ENCODE measurements at places on chromosomes 4 and X.
A peak's percentile ranks its signal among the peaks of the same experiment; 100 is the strongest.

DNA sequence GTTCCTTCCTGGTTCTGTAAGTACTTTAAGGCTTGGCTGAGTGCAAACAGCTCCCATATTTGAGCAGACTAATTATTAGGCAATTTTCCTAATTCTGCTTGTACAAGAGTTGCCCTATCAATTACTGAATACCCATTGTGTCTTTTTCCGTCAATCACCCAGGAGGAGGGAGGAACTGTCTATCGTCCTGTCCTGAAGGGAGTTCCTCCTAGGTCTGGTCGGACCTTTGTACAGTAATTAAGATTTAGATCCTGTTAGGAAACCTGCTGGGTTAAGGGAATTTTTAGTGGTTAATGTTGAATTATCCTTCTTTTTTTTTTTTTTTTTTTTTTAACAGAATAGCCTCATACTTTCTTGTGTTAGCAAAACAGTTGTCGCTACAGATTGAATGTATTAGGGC, 130.1 kb downstream of the KDM6A start:
- ATAC-seq: no peak

- no peak for ATAC-seq
Measured at GRCh38 chr4:103244251-103244650, 46.1 kb upstream of the CENPE start.

DNA sequence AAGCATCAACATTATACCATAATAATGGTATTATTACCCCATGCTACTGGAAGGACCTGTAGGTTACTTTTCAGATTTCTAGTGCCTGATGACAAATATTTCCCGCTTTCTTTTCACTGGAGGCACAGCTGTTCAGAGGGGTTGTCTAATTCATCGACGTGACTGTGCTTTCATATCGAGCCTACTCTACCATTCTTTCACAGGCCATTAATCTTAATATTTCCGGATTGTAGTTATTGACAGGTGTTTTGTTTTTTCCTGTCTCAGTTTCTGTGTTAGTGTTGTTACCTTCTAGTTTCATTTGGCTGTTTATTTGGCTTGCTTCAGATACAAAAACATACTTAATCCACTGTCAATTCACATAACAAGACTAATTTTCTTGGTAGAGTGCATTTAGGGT, 330.9 kb downstream of the SPOCK3 start:
- ATAC-seq: no peak

- ATAC-seq: no peak
Measured at GRCh38 chr4:5199912-5200311, 148.6 kb downstream of the STK32B start.

GRCh38 chrX:121064579-121064978, 17.2 kb downstream of the GLUD2 start:
- no peak for ATAC-seq

GRCh38 chr4:150875367-150875766, 139.7 kb downstream of the LRBA start:
- ATAC-seq: no peak

GRCh38 chrX:101429934-101430333, 21.9 kb downstream of the HNRNPH2 start:
- ATAC-seq: peak; percentile 81

- ATAC-seq: peak; percentile 63
Measured at GRCh38 chr4:102625232-102625930, 124.2 kb downstream of the NFKB1 start.

DNA sequence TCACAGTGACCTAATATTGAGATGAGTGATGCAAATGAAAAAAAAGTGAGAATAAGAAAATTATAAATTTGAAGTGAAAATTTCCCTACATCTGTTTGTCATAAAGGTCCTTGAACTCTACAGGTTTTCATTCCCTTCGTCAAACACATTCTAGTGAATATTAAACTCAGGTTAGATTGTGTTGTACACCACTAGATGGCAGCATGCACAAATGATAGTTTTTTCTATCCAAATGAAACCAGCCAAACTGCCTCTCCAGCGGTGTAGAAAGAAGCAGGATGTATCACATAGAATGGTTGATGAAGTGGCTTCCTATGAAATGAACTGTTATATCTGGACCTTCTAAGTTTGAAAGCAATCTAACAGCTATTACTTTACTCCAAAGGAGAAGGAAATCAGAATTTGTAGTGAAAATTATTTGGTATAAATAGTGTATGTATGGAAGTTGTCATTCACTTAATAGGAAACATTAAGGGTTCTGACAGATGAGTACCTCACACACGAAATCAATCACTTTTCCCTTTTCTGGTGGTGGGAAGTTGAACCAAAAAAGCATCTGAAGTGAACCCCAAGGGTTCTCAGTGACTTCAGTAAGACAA, 382.7 kb downstream of the UNC5C start:
- ATAC-seq: peak; percentile 41

- ATAC-seq: no peak
Measured at GRCh38 chrX:13520936-13521335, 48.5 kb upstream of the EGFL6 start.

DNA sequence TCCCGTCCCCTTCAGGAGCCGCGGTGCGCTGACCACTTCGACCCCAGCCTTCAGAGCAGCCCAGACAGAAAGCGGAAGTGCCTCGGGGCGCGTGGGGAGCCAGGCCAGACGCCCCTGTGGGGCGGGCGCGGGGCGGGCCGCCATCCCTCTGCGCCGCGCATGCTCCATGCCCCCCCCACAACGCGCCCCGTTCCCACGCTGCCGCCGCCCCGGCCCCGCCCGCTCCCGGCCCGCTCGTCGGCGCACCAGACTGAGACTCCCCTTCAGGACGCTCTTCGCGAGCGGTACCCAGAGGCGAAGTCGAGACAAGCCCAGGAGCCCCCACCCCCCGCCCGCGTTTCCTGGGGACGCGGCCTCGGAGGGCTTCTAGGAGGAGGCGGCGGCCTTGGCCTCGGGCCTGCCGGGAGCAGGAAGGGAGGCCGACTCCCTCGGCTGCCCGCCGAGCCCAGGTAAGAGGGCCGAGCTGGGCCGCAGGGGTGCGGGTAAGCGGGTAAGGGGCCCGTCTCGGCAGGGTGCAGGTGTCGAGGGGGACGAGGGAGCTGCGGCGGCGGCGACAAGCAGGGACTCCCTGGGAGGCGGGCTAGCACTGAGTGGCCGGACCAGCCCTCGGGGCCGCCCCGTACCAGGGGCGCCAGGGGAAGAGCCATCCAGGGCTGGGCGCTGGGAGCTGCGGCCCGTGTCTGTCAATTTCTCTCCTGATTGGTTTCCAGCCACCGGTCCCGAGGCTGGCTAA, at the start of gene ZFP92:
ZFP92 (plus strand) TSS at position 218 of the 733 bp plus-strand sequence. CDS start 6,851 bp downstream, outside the sequence.
- ATAC-seq: peak; percentile 53

DNA sequence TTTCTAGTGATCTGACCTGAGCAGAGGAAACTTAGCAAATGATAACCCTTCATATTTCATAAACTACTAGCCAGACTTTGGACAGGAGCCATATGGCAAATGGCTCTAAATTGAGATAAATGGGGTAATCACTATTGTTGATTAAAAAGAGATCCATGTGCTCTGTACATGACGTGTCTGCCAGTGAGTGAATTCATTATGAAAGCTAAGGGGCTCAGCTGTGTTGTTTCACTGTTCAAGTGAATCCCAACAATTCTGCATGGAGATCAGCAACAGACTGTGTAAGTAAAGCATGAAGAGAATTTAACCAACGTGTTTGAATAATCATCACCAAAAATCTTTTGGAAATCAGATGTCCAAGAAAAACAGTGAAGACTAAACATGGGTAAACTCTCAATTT, 9.5 kb upstream of the QRFPR start:
- no peak for ATAC-seq

- ATAC-seq: no peak
Measured at GRCh38 chr4:40379248-40379647, 44.1 kb downstream of the CHRNA9 start.

GRCh38 chrX:39874202-39874816, 223.4 kb downstream of the BCOR start:
- peak; percentile 80 for ATAC-seq

- peak; percentile 84 for ATAC-seq
Measured at GRCh38 chrX:41596596-41596995, 92.2 kb upstream of the GPR34 start.

DNA sequence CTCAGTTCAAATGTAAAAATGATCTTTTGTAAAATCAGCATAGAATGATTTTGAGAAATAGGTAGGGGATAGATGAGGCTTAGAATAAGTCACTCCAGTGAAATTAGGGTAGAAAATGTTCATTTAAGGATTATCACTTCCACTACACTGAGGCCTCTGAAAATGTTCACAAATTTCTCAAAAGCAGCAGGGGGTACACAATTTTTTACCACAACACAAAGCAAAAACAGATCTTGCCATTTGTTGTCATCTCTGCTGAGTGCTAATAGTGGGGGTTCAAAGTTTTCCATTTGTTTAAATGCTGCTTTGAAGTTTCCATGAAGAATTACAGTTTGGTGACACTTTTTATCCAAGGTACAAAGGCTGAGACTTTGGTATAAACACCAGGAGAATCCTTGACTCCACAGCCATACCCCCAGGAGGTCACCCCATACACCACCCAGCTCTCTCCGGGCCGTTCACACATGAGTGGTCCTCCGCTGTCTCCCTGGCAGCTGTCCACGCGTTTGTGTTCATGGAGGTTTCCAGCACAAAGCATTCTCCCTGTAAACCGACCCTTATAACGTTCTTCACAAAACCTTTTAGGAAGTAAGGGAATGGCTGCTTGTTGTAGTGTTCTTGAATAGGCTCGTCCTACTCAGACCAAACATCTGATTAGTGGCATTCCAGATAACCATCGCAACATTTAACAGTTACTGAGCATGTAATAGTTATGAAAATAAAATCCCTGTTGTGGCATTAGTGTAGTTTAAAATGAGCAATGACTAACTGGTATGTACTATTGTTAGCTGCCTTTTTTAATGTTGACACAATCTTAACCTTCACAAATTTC, 71.0 kb downstream of the PRSS12 start:
- ATAC-seq: no peak

DNA sequence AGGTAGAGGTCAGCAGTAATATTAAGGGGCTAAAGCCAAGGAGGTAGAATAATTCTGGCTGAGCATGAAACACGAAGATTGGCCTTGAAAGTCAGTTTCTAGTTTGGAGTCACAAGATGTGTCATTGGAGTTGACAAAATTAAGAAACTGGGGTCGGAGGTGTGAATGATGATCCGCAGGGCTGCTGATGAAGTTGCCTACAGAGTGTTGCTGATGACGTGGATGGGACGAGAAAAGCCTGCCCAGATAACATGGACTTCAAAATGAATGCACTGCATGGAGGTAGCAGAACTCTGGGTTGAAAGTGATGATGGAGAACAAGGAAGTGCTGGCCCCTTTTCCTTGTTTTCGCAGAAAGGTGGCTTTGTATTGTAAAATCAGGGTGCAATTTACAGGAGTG, 60.5 kb downstream of the DTHD1 start:
- ATAC-seq: no peak

DNA sequence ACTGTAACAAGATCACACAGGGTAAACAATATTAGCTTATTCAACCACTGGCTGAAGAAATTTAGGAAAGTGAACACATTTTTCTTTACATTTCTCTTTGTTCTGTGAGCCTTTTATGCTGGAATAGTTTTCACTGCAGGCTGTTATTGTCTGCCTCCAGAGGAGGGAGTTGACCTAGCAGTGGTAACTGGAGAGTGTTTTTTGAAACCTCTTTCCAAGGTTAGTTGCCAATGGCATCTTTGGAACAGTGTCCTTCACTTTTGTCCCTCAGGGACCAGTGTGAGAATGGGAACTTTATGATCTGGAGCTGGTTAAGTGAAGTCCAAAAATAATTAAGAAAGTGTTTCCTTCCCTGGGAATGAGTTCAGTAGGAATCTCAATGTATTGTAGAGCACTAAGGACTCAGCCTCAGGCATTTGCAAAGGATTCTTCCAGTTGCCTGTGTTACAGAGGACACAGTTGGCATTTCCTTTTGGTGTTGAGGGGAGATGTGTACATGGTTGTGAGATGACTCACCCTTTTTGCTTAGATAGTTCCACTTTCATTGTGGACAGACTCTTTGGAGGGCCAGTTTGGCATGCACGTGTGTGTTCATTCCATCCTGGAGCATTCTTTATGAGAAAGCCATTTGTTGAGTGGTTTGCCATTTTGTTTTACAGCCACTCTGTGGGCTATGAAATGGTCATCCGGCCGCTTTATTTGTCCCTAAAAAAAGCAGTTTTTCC, 61.3 kb downstream of the AR start:
- no peak for ATAC-seq

DNA sequence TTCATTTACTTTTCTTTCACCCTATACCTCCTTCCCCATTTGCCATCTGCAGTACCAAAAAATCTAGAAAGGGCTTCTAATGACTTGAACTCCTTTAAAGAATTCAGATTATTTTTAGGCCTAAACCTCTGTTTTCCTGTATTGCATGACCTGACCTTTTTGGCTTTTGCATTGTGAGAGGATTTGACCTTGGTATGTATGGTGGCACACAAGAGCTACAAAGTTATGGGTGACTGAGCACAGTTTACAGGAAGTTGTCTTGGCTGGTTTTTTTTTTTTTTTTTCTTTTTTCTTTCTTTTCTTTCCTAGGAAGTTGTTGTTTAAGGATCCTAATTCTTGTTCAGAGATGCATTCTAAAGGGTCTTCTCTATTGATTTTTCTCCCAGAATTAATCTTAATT, 32.0 kb upstream of the MTMR8 start:
- no peak for ATAC-seq

DNA sequence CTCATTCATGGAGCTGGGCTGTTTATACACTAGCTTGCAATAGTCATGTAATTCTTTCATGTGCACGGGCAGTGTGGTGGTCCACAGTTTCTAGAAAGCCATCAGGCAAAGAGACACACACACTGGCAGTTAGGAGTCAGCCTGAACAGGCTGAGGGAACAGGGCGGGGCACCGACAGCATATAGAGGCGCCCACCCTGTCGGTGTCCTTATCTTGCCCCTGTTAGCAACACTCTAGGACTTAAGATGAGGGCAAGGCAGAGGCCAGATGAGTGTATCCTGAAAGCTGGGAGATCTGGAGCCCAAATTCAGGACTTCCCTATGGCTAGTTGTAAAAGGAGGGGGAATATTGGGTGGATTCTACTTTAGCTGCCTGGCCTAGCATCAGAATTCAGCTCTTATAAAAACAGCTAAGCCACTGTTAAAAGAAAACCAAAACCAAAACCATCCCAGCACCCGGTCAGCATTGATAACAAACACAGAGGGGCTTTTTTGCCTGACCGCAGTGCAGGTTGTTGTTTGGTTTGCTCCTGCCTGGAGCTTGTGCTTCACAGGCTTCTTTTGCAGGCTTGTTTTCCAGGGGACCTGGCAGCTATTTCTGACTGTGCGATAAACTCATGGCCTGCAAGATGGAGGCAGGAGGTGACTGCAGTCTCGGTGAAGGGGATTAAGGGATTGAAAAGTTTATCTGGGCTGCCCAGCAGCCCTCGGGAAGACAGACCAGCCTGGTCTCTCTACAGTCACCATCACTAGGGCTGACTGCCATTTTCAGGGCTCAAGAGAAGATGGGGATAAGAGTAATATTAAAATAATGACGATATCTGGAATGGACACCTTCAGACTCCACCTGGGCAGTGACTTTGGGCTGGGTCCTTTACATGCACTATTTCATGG, 638.9 kb downstream of the MID1IP1 start:
- peak; percentile 71 for ATAC-seq

- peak; percentile 27 for ATAC-seq
Measured at GRCh38 chr4:83107631-83108030, 6.9 kb downstream of the PLAC8 start.

GRCh38 chr4:37690976-37691375, 4.8 kb upstream of the RELL1 start:
- ATAC-seq: no peak
